Fibroblast of skin of back (primary cell): ENCODE measurements at places on chromosomes 16 and 17.
A peak's percentile ranks its signal among the peaks of the same experiment; 100 is the strongest.

DNA sequence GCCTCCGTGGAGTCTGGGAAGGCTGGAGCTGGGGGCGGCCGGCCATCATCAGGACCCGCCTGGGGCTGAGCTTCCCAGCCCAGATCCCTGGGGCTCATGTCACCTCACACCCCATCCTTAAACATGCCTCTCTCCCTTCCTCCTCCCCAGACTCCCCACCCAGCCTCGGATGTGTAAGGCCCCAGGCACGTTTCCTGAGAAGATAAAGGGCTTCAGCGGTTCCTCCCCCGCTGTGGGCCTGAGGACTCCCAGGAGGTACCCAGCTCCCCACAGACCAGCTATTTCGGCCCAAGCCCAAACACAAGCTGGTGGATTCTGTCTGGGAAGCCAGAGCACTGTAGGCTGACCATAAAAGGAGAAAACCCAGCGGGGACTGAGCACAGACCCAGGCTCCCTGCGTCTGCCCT, 49.2 kb downstream of the MYH11 start:
- peak; percentile 91 for DNase-seq

GRCh38 chr16:84618581-84619460, 943 bp upstream of the COTL1 start:
- DNase-seq: peak; percentile 99

GRCh38 chr17:82225368-82226029, 3.3 kb upstream of the SLC16A3 start:
- DNase-seq: no peak

DNA sequence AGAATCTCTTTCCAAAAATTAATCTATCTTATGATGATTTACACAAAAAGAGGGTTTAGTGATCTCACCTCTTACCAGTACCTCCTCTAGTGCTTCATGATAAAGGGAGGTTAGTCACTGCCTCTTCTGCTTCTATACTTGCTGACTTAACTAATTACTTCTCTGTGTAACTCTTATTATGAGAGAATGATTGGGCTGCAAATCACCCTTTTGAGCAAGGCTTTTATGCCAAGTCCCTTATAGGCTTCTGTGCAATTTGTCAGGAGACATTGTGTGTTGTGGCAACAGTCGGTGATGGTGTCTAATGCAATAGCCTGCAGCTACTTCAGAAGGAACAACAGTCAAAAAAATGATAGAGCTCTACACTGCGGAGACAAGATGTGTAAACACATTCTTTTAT, 1568.1 kb upstream of the GOT2 start:
- no peak for DNase-seq

GRCh38 chr16:78562650-78563049, 463.2 kb downstream of the WWOX start:
- DNase-seq: no peak

GRCh38 chr16:4767872-4768548, 1.0 kb upstream of the ZNF500 start:
- no peak for DNase-seq

- DNase-seq: peak; percentile 66
Observed at GRCh38 chr17:44198721-44199552, 747 bp downstream of the ATXN7L3 start.

DNA sequence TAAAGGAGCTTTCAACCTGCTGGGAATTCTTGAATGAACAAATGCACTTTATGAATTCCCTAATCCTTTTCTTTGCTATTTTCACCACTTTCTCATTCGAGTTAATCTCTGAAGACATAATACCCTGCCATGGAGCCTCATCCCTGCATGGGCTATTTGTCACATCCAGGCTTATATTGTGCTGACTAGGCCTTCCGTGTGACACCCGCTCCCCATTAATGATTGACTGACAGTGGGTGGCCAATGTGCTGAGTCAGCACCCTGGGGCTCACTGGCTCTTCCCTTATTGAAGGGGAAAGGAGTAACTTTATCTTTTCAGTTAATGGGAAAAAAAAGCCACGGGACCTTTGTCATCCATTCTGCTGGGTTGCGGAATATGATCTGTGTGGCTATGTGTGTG, 1024.8 kb upstream of the EEF2KMT start:
- DNase-seq: no peak

- DNase-seq: peak; percentile 87
Observed at GRCh38 chr16:67240506-67240905, 6.8 kb downstream of the FHOD1 start.

GRCh38 chr17:44353672-44354331, 8.7 kb downstream of the GRN start:
- no peak for DNase-seq

- DNase-seq: no peak
Observed at GRCh38 chr17:73541111-73541510, 103.1 kb downstream of the SDK2 start.

- no peak for DNase-seq
Observed at GRCh38 chr17:4548721-4549531, 6.3 kb downstream of the MYBBP1A start.

DNA sequence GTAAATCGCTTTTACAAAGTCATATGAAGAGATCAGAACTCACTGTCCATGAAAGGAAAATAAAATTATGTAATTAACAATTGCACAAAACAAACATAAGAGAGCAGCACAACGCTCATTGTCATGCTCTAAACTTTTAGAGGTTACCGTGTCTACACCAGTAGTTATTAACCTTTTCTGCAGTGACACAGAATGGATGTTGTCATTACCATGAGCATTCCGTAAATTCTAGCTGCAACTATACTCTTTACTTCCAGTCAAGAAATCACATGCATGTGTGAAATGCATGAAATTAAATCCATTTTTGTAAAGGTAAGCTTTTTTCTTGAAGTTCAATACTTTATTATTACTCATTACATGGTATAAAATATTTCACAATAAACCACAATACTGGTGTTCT, 38.2 kb downstream of the USP32 start:
- no peak for DNase-seq

GRCh38 chr17:17664064-17664452, 17.2 kb upstream of the RAI1 start:
- DNase-seq: no peak

DNA sequence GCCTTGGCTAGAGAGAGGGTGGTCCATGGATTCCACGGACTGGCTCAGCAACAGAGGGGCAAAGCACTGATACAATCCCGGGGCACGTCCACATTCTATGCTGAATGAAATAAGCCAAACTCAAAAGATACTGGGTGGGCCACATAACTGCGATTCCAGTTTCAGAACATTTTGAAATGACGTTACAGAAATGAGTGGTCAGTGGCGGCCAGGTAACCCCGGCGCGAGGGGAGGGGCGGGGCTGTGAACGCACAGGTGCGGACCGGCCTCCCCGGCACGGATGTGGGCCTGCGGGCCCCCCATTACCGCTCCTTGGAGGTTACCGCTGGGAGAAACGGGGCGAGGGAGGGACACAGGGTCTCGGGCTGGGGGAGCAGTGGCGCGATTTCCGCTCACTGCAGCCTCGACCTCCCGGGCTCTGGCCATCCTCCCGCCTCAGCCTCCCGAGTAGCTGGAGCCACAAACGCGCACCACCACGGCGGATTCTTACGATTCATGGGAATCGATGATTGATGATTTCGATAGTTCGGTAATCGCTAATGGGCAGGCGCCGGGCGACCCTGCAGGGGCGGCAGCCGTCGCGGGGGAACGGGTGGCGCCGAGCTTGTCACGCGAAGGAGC, 559 bp downstream of the MVD start:
- no peak for DNase-seq

DNA sequence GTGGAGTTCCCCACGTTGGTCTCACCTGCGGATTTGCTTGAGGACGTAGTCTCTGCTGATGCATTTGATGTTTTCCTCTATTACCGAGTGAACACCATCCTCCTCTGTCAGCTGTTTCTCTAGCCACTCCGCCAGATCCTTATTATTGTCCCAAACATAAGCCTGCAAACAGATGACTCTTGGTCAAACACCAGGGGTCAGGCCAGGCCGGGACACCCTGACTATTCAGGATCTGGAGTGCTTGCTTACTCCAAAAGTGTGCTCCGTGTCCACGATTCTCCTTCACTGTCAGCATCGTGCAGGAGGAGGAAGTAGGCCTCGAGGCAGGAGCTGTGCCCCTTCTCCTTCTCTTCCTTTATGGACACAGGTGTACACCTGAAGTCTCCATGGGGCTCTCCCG, 140.2 kb downstream of the AATF start:
- DNase-seq: no peak

DNA sequence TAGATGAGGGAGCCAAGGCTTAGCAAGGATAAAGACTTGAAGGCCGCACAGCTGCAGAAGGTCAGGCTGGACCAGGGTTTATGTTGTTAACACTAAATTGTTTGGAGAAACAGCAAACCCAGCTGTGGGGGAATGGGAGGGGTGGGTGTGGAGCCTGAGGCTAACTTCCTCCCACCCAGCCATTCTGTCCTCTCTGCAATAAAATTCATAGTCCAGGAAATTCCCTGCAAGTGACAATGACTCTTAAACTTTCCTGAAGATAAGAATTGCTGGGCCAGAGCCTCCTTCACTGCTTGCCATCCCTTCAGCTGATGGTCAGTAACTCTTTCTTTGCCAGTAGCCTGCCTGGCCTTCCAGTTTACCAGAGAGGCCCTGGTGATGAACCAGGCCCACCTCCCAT, 19.4 kb upstream of the ATP5MC1 start:
- DNase-seq: no peak

- no peak for DNase-seq
Observed at GRCh38 chr17:57694051-57694450, 51.0 kb downstream of the CCDC182 start.

GRCh38 chr16:76910931-76911330, 280.1 kb upstream of the MON1B start:
- peak; percentile 57 for DNase-seq

- DNase-seq: no peak
Observed at GRCh38 chr16:86205521-86206245, 304.6 kb upstream of the FOXF1 start.

GRCh38 chr17:80104321-80104955, 3.1 kb downstream of the GAA start:
- peak; percentile 17 for DNase-seq

DNA sequence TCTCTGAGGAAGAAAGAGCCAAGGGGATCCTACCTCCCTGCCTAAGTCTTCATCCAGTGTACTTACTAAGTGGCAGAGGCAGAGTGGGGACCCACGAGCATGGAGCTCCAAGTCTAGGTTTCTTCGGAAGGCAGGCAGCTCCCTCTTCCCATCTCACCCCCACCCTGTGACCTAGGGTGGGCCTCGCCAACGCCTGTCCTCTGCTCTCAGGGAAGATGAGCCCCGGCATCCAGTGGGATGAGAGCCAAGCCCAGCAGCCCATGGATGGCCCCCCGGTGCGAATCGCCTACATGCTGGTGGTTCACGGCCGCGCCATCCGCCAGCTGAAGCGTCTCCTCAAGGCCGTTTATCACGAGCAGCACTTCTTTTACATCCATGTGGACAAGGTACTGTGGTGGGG, 8.3 kb downstream of the XYLT2 start:
- no peak for DNase-seq

GRCh38 chr16:88534638-88535190, 35.5 kb upstream of the ZC3H18 start:
- DNase-seq: peak; percentile 30

DNA sequence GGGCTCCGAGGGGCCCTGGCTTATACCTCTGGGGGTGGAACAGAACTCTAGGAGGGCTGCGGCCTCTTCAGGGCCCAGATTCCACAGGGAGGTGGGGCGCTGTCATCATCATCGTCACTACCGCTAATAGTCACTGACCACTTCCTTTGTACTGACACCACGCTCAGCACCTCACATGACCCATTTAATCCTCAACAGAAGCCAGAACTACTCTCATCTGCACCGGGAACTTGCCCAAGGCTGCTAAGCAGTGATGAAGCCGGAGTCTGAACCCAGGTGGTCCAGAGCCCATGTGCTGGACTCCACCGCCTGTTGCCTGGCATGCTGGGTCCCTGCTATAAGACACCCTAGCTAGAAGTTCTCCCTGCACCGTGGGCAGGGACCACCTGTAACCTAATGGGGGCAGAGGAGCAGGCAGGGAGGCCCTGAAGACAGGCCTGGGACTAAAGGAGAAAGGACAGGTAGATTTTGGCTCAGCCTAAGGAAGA, 12.0 kb downstream of the UNC13D start:
- peak; percentile 65 for DNase-seq

DNA sequence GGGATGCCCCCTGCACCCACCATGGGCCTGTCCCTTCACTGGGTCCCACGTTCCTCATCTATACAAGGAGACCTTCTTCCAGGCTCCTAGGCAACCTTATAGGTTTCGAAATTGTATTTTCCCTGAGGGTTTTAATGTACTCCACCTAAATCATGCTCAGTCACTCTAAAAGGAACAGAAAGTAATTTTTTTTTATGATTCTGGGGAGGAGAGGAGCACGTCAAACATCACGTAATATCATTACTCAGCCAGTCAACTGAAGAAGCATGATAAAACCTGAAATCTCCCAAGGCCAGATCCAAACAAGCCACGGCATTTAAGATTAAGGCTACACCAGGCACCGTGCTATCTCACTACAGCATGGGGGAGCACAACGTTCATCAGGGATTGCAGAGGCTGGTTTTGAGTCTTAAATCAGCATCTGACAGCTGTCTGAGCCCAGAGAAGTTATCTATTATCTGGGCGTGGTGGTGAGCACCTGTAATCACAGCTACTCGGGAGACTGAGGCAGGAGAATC, 3.9 kb upstream of the TMEM114 start:
- DNase-seq: no peak

DNA sequence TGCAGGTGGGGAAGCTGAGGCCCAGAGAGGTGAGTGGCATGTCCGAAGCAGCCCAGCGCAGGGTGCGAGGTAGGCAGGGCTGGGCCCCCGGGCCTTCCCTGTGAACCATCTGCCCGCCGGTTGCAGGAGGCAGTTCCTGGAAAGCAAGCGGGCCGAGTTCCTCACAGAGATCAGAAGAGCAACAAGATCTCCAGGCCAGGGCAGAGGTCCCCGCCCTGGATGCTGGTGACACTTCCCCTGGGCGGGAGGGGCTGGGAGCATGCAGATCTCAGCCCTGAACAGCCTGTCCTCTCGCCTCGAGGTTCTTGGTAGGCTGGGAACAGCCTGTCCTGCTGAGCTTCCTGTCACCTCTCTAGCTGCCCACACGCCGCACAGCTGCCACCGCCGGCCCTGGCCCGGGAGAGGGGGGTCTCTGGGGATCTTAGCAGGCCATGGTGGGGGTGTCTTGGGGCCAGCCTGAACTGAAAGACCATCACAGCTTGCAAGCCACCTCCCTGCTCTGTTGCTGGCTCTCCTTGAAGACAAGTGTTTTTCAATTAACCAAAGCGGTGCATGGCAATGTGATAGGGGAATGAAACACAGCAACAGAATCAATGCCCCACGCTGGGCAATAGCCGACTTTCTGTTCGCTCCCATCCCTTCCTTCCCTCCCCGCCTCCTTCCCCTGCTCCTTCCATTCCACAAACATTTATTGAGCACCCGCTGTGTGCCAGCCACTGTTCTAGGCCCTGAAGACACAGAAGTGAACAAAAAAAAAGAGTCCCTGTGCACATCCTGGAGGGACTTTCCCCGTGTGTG, 31.7 kb downstream of the SOCS1 start:
- DNase-seq: no peak

GRCh38 chr17:61289408-61290385, 109.9 kb upstream of the TBX2 start:
- no peak for DNase-seq
